ENCODE measurements at places on chromosomes 4 and X.

DNA sequence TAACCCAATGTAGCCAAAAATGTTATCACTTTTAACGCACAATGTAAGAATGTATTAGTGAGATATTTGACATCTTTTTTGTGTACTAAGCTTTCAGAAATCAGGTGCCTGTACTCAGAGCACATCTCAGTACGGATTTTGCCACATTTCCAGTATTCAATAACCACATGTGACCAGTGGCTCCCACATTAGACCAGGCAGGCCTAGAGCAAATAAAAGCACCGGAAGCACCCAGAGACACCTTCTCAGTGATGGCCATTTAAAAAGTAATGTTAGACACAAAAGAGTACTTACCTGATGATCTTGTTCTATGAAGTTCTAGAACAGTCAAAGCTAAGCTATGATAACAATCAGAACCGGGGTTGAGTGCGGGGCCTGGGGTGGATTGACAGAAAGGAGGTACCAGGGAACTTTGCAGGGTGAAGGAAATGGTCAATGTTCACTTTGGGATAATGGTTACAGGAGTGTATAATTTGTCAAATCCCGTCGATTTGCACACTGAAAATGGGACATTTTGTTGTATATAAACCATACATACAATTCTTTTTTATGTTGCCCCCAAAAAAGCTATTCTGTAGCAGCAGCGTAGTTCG is 1.2 kb downstream of the CTPS2 start:
- H3K27ac ChIP-seq, result peak overlapping the region; percentile 19
- DNase-seq, result no peak
- no peaks in the 10 kb centered on the region for H3K36me3 ChIP-seq
- peaks cover 14% of the 10 kb centered on the region for H3K4me1 ChIP-seq

- H3K4me3 ChIP-seq, result no peak overlapping the region
- peaks cover 62% of the 10 kb centered on the region for H3K36me3 ChIP-seq
- no peak overlapping the region for H3K27ac ChIP-seq
These were observed 28.5 kb downstream of the TBCK start for GRCh38 chr4:106287353-106287969.

GRCh38 chr4:183229397-183229796 is 90.7 kb downstream of the CLDN22 start:
- no peak overlapping the region for H3K4me3 ChIP-seq
- no peak for DNase-seq
- no peaks in the 10 kb centered on the region for H3K36me3 ChIP-seq
- no peak overlapping the region for H3K27ac ChIP-seq
- H3K27me3 ChIP-seq, result no peaks in the 10 kb centered on the region

GRCh38 chr4:20645236-20645635 is 55.0 kb upstream of the PACRGL start:
- H3K36me3 ChIP-seq, result no peaks in the 10 kb centered on the region
- H3K27ac ChIP-seq, result no peak overlapping the region
- no peak overlapping the region for H3K4me3 ChIP-seq
- peaks cover 17% of the 10 kb centered on the region for H3K27me3 ChIP-seq

- H3K27me3 ChIP-seq, result peaks cover 59% of the 10 kb centered on the region
- H3K4me1 ChIP-seq, result no peaks in the 10 kb centered on the region
- no peak overlapping the region for H3K4me3 ChIP-seq
- no peak overlapping the region for H3K27ac ChIP-seq
- no peak for DNase-seq
These were observed 8.8 kb downstream of the NHSL2 start for GRCh38 chrX:71919431-71919830.

- DNase-seq, result no peak
- H3K27ac ChIP-seq, result no peak overlapping the region
- H3K27me3 ChIP-seq, result no peaks in the 10 kb centered on the region
These were observed 153.4 kb downstream of the FSTL5 start for GRCh38 chr4:162010362-162010761.

GRCh38 chrX:1027133-1027532 is 185.3 kb downstream of the CRLF2 start:
- DNase-seq, result peak; percentile 31
- H3K27ac ChIP-seq, result peak overlapping the region; percentile 2
- peaks cover 19% of the 10 kb centered on the region for H3K4me1 ChIP-seq
- H3K27me3 ChIP-seq, result peaks cover 13% of the 10 kb centered on the region
- no peaks in the 10 kb centered on the region for H3K36me3 ChIP-seq

- H3K36me3 ChIP-seq, result no peaks in the 10 kb centered on the region
- no peaks in the 10 kb centered on the region for H3K27me3 ChIP-seq
- no peak for DNase-seq
These were observed 449.3 kb downstream of the RPA4 start for GRCh38 chrX:97332963-97333362.

GRCh38 chr4:18578307-18578706 is 556.8 kb upstream of the LCORL start:
- no peak for DNase-seq
- H3K4me1 ChIP-seq, result no peaks in the 10 kb centered on the region
- no peak overlapping the region for H3K4me3 ChIP-seq
- H3K27me3 ChIP-seq, result peaks cover 24% of the 10 kb centered on the region
- H3K36me3 ChIP-seq, result no peaks in the 10 kb centered on the region

DNA sequence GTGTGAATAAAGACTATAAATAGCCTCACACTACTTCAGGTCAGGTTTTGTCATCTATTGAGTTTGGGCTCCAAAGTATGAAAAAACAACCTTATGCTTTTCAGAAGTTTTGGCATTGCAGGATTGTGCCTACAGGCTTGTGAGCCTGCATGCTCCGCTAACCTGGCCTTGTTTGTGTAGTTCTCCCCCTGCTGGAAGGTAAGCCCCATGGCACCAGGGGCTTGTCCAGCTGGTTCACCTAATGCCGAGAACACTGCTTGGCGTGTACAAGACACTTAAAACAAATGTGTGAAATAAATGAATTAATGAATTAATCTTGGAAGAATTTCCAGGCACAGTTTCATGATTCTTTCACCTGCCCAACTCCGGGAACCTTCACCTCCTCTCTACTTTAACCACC is 1.8 kb upstream of the HSD17B10 start:
- H3K36me3 ChIP-seq, result peaks cover 22% of the 10 kb centered on the region
- no peak overlapping the region for H3K27ac ChIP-seq
- H3K4me1 ChIP-seq, result peaks cover 42% of the 10 kb centered on the region
- peak; percentile 67 for DNase-seq
- peaks cover 46% of the 10 kb centered on the region for H3K27me3 ChIP-seq

DNA sequence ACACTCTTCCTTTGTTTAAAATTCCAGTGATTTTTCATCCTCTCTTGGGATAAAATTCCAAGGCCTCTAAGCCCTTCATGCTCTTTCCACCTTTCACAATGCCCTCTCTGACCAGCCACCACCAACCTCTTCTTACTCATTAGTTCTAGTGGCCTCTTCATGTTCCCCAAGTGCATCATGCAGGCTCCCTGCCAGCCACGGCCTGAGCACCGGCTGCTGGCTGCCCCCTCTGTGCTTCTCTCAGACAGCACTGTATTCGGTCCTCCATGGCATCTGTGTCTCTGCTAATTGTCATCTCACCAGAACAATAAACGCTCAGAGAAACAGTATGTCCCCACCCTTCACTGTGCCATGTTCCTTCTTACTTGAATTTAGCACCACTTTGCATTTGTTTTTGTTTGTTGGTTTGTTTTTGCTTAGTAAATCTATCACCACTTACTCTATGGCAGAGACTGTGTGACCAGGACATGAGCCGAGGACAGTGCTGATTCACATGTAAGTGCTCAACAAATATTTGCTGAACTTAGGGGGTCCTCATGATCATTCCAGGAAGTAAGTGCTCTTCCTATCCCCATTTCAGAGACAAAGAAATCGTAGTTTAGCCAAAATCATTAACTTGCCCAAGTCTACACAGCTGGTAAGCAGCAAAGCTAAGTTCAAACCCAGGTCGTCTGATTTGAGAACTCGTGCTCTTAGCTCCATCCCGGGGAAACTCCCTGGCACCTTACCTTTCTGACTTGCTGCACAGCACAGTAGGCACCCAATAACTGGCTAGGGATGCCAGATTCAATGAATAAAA is 77.1 kb upstream of the UCP1 start:
- H3K27ac ChIP-seq, result no peak overlapping the region
- H3K4me1 ChIP-seq, result peaks cover 1% of the 10 kb centered on the region
- no peak overlapping the region for H3K4me3 ChIP-seq
- H3K36me3 ChIP-seq, result no peaks in the 10 kb centered on the region
- H3K27me3 ChIP-seq, result no peaks in the 10 kb centered on the region
- DNase-seq, result no peak

DNA sequence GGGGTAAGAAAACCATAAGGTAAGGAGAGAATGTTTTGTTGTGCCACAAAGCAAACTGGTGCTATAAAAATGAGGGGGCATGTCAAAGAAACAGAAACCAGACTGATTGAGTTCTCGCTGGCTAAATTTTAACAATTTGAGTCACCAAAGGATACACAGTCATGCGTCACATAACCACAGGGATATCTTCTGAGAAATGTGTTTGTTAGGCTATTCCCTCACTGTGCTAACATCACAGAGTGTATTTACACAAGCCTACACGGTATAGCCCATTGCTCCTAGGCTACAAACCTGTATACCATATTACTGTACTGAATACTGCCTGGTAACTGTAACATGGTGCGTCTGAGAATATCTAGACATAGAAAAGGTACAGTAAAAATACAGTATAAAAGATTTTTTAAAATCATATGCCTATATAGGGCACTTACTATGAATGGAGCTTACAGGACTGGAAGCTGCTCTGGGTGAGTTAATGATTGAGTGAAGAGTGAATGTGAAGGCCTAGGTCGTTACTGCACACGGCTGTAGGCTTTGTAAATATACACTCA is 50.1 kb downstream of the FBXW7 start:
- H3K36me3 ChIP-seq, result peaks cover 20% of the 10 kb centered on the region
- H3K4me3 ChIP-seq, result peak overlapping the region; percentile 6
- H3K27me3 ChIP-seq, result no peaks in the 10 kb centered on the region
- H3K4me1 ChIP-seq, result peaks cover 55% of the 10 kb centered on the region

- no peak overlapping the region for H3K27ac ChIP-seq
- H3K4me1 ChIP-seq, result peaks cover 2% of the 10 kb centered on the region
- no peaks in the 10 kb centered on the region for H3K36me3 ChIP-seq
- no peak overlapping the region for H3K4me3 ChIP-seq
These were observed 2.3 kb upstream of the SYTL5 start for GRCh38 chrX:38004046-38004445.

GRCh38 chrX:152220606-152221005 is 82.2 kb upstream of the MAGEA10 start:
- DNase-seq, result no peak
- no peaks in the 10 kb centered on the region for H3K4me1 ChIP-seq
- H3K36me3 ChIP-seq, result no peaks in the 10 kb centered on the region
- H3K27me3 ChIP-seq, result peaks cover 20% of the 10 kb centered on the region

DNA sequence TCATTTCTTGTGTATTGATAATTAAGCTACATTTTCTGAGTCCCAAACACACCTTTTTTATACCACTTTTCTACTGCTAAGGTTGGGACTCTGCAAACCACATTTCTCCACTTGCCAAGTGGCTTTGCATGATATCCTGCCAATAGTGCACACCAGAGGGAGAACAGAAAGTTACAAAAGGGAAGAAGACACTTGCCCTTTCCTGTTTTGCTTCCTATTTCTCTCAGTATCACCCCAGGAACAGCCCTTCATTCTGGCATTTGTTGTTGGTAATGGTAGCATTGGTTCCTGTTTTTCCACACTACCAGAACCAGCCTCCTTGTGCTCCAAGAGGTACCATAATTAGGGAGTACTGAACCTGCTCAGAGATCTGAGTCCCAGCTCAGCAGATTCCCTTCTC is 87.1 kb downstream of the HDX start:
- no peak overlapping the region for H3K27ac ChIP-seq
- H3K36me3 ChIP-seq, result peaks cover 2% of the 10 kb centered on the region
- no peak for DNase-seq
- no peaks in the 10 kb centered on the region for H3K4me1 ChIP-seq
- H3K27me3 ChIP-seq, result peaks cover 31% of the 10 kb centered on the region

DNA sequence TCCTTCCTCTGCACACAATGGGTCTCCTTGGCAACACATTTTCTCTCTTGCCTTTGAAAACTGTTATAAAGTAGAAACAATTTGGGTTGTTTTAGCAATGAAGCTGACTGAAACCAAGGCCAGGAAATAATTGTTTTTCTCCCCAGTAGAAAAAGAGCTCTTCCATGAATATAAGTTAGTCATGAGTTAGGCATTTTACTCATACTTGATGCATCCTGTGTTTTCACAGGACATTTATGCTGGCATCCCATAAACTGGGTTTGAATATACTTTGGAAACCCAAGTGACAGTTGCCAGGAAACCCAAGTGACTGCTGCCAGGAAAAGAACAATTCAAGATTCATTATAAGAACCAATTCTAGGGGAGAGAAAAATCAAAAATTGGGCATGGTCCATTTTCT is 128.6 kb upstream of the NPY2R start:
- no peak for DNase-seq
- no peaks in the 10 kb centered on the region for H3K36me3 ChIP-seq
- H3K27ac ChIP-seq, result no peak overlapping the region
- H3K4me1 ChIP-seq, result no peaks in the 10 kb centered on the region

DNA sequence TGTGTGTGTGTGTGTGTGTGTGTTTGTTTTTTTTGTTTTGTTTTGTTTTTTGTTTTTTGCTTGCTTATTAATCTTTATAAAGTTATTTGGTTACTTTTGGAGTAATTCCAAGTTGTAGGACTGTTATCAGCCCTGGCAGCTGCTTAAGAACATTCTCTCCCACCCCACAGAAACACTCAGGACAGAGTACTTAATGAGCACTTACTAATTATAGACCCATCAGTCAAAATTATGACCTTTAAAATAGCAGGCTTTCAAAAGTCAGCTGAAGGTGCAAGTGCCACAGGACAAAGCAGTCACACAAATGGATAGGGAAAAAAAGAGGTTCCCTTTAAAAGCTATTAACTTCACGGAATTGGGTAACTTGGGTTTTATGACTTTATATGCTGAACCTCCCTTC is 69.0 kb downstream of the BEND2 start:
- H3K4me3 ChIP-seq, result no peak overlapping the region
- no peak for DNase-seq
- H3K4me1 ChIP-seq, result no peaks in the 10 kb centered on the region
- H3K36me3 ChIP-seq, result no peaks in the 10 kb centered on the region

- no peaks in the 10 kb centered on the region for H3K36me3 ChIP-seq
- H3K27me3 ChIP-seq, result no peaks in the 10 kb centered on the region
- H3K4me3 ChIP-seq, result no peak overlapping the region
- DNase-seq, result no peak
- H3K4me1 ChIP-seq, result no peaks in the 10 kb centered on the region
These were observed 223.9 kb upstream of the ANKRD50 start for GRCh38 chr4:124936427-124936826.

- H3K4me3 ChIP-seq, result no peak overlapping the region
- H3K27me3 ChIP-seq, result peaks cover 79% of the 10 kb centered on the region
- H3K36me3 ChIP-seq, result no peaks in the 10 kb centered on the region
- H3K4me1 ChIP-seq, result peaks cover 68% of the 10 kb centered on the region
- DNase-seq, result no peak
- no peak overlapping the region for H3K27ac ChIP-seq
These were observed 33.3 kb downstream of the TMSB4X start for GRCh38 chrX:13008189-13008533.

- no peaks in the 10 kb centered on the region for H3K27me3 ChIP-seq
- no peak overlapping the region for H3K27ac ChIP-seq
- DNase-seq, result no peak
- peaks cover 25% of the 10 kb centered on the region for H3K4me1 ChIP-seq
- no peak overlapping the region for H3K4me3 ChIP-seq
These were observed 19.7 kb downstream of the FNIP2 start for GRCh38 chr4:158788516-158788915.

GRCh38 chrX:40734971-40735324 is 394 bp downstream of the MED14 start:
- DNase-seq, result no peak
- H3K4me1 ChIP-seq, result peaks cover 66% of the 10 kb centered on the region
- H3K27ac ChIP-seq, result peak overlapping the region; percentile 85
- peaks cover 31% of the 10 kb centered on the region for H3K27me3 ChIP-seq
- H3K36me3 ChIP-seq, result peaks cover 14% of the 10 kb centered on the region

All from activated T-cell treated with anti-CD3 and anti-CD28 coated beads, Interleukin-2, amount 50 U/mL, for 24 hours (primary cell).